ENCODE measurements at places on chromosomes 2 and 18.
A peak's percentile ranks its signal among the peaks of the same experiment; 100 is the strongest.

- DNase-seq: peak; percentile 46
These were observed 27.5 kb downstream of the CNRIP1 start for GRCh38 chr2:68292108-68292710.

GRCh38 chr18:43539862-43540261 lies 262.6 kb upstream of the SYT4 start:
- no peak for DNase-seq

DNA sequence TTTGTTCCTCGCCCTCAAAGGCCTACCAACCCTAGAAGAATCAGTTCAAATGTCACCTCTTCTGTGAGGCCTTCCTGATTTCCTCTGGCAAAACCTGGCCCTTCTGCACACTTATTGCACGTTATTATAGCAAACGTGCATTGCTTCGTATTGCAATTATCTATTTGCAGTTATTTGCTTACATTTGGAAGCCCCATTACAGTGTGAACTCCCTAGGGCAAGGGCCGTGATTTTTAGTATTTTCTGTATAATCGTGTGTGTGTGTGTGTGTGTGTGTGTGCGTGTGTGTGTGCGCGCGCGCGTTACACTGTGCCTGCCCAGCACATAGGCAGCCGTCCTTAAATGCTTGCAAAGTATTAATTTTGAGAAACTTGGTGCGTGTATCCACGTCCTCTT lies 460 bp upstream of the SEMA4F start:
- DNase-seq: no peak

- DNase-seq: peak; percentile 72
These were observed 321.5 kb downstream of the XIRP2 start for GRCh38 chr2:167209784-167210183.

All from fibroblast of lung (primary cell).